ENCODE measurements at places on chromosomes 2 and 18.

DNA sequence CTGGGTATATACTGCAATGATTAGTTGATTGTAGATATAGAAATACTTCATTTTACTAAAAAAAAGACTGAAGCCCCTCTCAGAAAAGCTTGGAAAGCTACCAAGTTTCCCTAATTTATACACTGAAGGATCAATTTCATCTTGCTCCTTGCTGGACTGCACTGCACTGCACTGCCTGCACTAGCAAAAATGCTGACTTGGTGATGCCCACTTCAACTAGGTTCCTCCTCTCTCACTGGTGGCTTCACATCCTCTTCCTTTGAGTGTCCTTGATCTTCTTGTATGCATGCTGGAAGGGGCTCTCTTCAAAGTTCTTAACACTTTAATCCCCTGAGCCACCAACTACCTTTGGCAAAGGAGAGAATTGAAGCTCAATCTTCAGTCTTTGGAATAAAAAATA is 31.7 kb upstream of the ITPRID2 start:
- DNase-seq: no peak

DNA sequence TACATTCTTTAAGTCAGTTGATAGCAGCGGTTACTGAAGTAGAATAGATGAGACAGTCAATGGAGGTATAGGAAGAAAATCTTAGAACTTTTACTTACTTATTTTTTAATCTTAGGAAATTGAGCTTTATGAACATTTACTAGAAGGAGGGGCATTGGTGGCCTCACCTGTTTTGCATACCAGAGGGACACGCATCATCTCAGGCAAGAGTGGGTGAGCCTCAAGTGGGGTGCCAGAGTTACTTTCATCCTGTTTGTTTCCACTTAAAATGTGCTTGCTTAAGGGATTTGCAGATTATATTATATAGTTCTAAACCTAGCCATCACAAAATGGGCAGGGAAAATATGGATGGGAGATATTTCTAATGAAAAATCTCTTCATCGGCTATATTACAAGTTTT is 61.6 kb downstream of the WDR7 start:
- DNase-seq: no peak

DNA sequence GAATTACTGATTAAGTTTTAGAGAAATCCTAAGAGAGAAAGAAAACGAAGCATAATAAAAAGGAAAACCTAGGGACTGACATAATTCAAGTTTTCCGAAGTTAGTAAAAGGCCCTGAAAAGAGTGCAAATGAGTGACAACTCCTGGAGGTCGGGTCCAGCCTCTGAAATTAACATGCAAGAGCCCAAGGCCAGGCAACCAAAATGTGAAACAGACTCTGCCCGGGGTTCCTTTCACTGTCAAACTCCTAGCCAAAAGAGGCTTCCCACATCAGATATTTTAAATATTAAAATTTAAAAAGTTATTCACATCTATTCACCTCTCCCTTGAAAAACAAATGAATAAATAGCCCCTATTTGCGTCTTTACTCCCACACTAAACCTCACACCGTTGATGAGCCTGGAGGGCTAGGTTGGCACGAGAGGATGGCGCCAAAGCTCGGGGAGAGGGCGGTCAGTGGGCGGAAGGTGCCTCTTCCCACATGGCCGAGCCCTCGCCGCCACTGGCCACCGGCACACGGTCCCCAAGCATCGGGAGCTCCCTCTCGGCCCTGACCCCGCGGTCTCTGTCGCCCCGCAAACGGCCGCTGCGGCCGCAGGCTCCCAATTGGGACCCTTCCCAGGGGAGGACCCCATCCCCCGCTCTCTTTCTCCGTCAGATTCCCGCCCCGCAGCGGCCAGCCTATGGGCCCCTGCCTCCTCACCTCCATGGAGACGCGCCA is 630 bp downstream of the PPM1G start:
- peak; percentile 26 for DNase-seq

- no peak for DNase-seq
Measured at GRCh38 chr18:34583895-34584294, 126.2 kb upstream of the DTNA start.

DNA sequence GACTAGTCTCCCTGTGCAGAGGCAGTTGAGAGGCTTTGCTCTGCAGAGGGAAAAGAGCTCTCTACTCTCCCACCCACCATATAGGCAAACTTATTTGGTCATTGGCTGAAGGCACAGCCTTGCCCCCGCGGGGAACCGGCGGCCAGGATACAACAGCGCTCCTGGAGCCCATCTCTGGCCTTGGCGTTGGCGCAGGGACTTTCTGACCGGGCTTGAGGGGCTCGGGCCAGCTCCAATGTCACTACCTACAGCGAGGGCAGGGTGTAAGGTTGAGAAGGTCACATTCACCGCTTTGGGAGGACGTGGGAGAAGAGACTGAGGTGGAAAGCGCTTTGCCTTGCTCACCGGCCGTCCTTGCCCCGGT is 2.2 kb downstream of the ONECUT2 start:
- DNase-seq: no peak

- no peak for DNase-seq
Measured at GRCh38 chr2:197828464-197829135, 24.2 kb downstream of the PLCL1 start.

GRCh38 chr2:168543037-168543436 is 87.0 kb downstream of the CERS6 start:
- DNase-seq: no peak

- DNase-seq: no peak
Measured at GRCh38 chr2:220297093-220297492, 669.7 kb downstream of the SLC4A3 start.

DNA sequence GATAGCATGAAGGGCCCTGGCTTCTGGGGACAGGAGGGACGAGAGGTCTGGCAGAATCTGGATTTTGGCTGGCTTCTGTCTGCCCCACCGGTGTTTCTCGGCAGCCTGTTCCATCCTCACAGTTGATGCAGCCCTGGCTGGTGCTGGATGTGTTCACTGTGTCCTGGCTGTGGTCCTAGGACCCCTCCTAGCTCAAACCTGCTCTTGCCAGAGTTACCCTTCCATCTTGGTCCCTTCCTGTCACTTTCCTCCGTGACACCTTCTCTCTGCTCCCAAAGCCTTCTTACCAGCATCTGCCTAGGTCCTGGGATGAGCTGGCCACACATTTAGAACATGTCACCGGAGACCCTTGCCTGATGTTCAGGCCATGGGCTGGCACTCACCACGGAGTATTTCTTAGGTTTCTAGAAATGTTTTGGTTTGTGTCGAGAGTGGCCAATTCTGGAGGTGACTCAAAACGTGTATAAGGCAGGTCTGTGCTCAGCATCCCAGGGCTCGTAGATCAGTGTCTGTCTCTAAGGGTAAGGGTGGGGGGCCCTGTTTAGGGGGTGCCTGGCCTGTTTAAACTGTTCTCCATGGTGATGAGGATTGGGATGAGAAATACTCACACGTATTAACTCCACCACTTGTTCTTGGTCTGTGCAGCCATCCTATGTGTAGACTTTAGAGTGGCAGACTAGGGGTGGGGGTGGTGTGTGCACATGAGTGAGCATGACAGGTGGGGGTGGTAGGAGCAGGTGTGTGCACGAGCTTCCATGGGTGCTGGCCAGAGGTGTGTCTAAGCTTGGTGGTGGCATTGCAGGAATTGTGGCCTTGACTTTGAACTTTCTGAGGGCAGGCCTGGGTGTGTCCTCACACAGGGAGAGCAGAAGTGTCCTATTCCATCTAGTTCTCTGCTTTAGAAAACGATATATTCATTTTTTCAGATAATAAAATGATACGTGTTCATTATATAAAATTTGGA is 162.7 kb downstream of the DYSF start:
- peak; percentile 12 for DNase-seq

GRCh38 chr18:58529714-58530354 is 99.1 kb downstream of the ALPK2 start:
- peak; percentile 56 for DNase-seq

- DNase-seq: no peak
Measured at GRCh38 chr18:55351980-55352714, 235.8 kb downstream of the TCF4 start.

DNA sequence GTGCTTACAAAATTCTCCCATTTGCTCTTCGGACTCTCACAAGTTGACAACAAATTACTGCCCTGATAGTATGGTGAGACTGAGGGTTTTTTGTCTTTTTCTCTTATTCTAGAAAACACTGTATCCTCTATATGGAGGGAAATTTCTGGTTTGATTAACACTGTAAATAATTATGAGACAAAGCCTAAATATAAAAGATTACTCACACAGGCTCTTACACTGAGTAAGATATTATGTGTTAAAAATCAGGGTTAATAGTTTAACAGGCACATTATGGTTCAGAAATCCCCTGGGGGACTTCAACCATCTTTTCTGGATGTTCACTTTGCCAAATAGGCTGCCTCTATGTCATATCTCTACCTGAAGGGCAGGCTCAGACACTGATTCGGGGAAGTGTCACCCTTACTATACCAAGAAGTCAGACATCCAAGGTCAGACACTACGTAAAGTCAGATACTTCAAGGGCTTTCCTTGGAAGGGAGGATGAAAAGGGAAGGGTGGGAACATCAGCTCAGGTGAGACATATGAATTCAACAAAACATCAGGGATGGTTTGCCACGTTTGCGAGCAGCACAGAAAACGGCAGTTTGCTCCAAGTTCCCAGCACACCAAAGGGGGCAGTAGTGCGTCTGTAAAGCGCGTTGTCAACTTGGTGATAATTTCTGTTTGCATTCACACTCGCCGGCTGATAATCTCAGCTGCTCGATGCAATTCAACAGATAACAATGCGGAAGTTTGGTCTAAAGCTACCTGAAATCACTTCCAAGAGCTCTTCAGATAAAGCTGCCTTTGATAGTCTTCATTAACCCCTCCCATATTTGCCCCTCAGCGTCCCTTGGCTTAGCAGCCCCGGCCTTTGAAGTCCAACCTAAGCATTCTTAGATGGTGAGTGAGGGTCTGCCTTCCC is 972 bp upstream of the RASGRP3 start:
- DNase-seq: peak; percentile 77

DNA sequence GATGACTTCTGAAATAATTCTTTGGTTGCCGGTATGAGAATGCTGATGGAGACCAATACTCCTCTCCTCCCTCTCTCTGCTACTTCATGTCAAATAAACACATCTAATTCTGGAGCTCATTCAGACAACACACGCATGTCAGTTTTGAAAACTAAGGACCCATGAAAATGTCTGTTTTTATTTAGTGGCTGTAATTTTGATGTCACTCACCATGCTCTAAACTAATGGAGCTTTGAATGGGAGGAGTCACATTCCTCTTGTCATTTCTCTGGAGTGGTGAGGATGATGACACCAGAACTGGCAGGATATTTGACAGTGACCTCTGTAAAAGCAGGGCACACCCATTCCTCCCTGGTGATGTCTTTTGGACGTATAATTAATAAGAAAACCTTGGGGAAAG is 163.0 kb downstream of the PHLPP1 start:
- no peak for DNase-seq

GRCh38 chr2:187134306-187134705 is 285.3 kb upstream of the ZSWIM2 start:
- DNase-seq: no peak

DNA sequence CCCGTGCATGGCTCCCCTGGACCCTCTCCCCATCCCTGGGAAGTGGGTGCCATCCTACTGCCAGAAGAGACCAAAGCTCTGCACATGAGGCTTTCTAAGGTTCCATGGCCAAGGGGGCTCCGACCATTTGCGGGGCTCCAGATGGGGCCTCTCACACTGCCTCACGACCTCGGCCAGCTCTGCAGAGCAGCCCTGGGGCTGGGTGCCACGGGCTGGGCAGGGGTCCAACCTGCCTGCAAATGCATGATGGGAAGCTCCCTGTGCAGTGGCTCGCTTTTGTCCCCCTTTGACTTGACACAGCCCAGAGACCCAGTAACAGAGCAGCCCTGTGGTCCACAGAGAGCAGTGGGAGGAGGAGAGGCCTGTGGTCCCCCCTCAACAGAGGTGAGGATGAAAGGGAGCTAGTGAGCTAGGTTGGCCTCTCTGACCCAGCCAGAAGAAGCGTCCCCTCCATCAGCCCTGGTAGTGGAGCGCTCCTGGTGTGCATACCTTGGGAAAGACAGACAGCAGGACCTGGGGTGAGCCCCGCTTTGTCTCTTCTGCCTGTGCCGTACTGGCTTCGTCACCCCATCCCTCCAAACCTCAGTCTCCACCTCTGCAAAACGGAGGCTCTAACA is 174.1 kb downstream of the DDX1 start:
- DNase-seq: no peak

DNA sequence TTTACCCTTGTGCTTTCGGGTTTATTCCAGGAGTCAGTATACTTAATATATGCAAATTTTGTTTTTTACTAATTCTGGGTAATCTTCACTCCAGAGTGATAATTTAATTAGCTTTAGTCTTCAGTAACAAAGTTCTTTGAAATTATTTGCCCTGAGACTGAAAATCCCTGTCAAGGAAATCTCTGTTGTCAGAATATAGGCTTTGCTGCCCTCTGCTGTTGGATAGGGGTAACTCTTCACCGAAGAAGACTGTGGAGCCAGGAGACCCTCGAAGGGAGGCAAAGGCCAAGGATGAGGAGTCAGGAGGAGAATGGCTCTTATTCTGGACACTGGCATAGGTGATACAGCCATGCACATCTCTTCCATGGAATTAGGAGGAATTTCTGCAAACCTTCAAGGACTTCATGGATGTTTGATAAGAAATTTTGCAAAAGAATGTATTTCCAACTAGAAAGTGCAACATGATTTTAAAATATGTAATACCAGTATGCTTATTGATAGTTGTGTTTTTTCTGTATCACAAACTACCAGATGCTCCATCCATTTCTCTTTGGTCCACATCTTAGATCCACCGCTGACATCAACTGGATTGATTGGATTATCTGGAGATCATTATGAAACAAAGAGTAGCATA is 182.3 kb downstream of the RDH14 start:
- no peak for DNase-seq

- DNase-seq: no peak
Measured at GRCh38 chr2:156005999-156006712, 326.4 kb downstream of the NR4A2 start.

- DNase-seq: no peak
Measured at GRCh38 chr2:70515938-70516337, 37.7 kb downstream of the TGFA start.

- no peak for DNase-seq
Measured at GRCh38 chr18:56168049-56168781, 470.2 kb downstream of the TXNL1 start.

- DNase-seq: no peak
Measured at GRCh38 chr2:118496467-118496866, 351.0 kb downstream of the EN1 start.
